ENCODE measurements at places on chromosomes 1 and 21.

DNA sequence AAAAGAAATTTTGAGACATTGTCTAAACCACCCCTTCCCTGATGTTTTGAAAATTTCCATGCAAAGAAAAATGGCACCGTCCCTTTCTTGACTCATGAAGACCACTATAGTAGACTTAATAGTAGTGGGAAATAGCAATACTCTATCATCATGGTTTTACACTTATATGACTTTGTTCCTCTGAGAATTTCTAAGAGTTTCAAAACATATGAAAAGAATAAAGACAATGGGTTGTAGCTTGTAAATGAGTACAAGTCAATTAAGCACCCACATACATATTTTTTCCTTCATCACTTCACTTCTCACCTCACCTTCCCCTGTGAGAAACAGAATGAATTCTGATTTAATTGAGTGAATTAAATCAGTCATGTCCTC is 151.7 kb downstream of the LYPLAL1 start:
- DNase-seq: no peak

DNA sequence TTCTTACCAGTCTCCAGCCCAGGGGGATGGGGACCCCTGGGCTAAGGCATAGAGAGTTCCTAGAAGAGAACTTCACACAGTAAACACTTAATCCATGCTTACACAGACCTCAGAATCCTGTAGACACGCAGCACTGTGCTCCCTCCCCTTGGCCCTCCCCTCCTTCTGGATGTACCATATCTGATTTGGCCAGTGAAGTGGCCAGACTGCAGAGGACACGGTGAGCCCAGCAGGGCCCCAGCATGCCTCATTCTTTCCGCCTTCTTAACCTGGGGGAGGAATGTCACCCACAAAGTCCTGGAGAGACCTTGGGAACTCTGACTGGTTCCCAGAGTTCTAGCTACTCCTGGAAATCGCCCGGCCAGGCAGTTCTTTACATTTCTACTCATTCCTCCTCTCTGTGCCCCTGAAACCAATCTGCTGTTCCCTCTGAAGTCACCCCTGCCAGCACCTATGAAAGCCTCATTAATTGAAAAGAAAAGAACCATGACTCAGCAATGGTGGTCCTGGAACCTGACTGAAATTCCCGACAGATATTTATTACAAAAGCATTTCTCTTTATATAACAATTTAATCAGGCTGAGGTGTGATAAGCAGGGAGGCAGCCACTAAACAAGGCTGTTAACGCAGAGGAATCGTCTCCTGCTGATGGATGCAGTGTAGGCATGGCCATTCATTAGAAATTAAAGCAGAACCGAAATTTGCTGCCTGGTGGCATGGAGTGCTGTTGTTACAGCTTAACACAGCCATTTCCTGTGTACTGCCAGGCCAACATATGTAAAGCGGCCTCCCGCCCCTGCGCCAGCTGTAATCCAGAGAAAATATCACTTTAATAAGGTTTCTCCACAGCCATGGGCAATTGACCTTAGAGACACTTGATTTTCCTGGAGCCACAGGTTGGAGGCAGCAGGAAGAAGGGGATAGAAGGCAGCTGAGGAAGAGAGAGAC is 74.6 kb upstream of the KCND3 start:
- DNase-seq: no peak

DNA sequence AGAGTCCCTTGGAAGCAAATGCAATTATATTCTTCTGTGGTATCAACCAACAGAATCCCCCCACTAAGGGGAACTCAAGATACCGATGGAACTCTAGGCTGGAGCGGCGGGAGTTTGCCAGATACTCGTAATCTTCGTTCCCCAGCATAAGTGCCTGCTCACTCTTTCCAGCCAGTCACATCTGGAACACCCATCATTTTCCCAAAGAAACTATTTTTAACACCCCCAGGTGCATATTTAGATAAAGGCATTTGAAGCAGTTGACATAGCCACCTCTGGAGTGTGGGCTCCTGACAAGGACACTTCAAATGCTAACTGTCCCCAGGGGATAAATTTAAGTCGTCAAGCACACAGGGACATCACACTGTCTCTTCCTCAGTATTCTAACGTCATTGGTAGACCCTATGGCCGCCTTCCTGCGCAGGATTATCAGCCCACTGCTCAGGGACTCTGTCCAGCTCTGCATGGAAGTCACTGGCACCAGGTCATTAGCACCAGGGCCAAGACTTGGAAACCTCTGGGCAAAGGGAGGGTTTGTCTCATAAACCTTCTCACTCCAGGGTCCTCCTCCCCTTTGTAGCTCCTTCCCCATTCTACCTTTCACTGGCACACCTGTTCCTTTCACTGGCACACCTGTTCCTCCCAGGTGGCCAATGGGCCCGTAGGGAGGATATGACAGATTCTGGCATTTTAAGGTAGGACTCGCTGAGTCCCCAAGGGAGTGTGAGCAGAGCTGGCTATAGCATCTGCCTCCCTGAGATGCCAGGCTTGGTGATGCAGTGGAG is 48.8 kb downstream of the H3-3A start:
- DNase-seq: no peak

DNA sequence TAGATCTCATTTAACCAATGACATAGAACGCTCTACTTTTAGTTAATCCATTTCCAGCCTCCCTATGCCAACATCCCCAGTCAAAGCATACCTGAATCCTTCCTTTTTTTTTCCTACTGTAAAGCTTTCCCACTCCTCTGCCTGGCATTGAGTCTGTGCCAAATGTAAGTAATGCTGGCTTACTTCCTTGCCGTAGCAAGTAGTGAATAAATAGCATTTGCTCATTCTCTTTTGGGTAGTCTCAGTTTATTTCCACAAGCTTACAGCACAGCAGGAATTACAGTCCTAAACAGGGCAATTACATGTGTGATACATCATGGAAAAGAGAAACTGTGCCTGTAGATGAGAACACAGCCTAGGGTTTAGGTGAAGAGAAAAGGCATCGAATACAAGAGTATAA is 352.6 kb upstream of the NEGR1 start:
- no peak for DNase-seq

- DNase-seq: no peak
These were observed 38.5 kb downstream of the ZBTB8OS start for GRCh38 chr1:32611859-32612188.

GRCh38 chr1:153842006-153842471 is 66.8 kb downstream of the SLC27A3 start:
- DNase-seq: no peak

DNA sequence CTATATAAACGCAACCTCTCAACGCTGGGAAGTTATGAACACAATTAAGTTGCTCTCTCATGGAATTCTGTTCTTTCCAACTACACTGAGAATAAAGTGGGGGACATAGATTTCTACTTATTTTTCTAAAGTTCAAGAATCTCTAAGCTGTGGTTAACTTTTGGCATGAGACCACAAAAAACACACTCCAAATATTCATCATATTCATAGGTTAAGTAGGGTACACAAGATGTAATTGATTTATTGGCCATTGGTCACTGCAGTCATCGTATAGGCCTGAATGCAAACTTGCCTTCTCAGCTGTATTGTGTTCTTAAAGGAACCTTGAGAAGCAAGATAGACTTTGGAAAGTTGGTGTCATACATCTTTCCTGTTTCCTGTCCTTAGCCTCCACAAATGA is 40.3 kb downstream of the PRRX1 start:
- no peak for DNase-seq

DNA sequence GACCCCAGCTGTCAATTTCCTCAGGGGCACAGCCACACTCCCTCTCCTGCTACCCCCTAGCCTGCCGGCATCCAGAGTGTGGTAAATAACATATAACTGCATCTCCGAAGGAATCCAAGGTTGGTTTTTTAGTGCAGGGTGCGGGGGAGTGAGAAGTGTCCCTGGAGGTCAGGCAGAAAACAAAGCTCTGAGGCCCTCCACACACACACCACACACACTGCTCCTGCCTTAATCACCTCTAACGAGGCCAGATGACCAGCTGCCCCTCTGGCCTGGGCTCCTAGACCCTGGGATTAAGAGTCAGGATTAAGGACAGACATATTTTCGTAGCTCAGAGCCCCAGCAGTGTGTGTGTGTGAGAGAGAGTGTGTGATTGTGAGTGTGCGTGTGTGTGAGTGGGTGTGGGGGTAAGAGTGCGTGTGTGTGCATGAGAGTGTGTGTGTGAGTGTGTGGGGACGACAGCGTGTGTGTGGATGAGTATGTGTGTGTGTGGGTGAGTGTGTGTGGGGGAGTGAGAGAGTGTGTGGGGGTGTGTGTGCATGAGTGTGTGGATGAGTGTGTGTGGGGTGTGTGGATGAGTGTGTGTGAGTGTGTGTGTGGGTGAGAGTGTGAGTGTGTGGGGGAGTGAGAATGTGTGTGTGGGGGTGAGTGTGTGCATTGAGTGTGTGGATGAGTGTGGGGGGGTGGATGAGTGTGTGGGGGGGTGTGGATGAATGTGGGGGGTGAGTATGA is 14.6 kb downstream of the SDC3 start:
- DNase-seq: no peak
